ENCODE measurements at places on chromosomes 2 and 18.

DNA sequence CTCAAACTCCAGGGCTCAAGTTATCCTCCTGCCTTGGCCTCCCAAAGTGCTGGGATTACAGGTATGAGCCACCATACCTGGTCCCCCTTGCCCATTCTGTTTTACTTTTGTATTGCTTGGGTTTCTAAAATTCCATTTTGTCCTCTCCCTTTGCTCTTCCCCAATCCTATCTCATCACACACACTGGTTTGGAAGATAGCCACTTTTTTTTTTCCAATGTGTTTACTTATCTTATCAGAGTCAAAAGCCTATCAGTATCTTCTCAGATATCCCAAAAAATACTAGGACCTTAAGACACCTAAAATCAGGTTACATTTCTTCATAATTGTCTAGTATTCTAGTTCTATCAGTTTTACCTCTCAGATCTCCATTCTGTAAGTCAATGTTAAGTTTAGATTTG, 56.1 kb downstream of the MSH2 start:
- DNase-seq, result no peak

GRCh38 chr2:118224895-118225311, 136.6 kb downstream of the INSIG2 start:
- no peak for DNase-seq

GRCh38 chr18:21458310-21458709, 142.2 kb downstream of the ESCO1 start:
- no peak for DNase-seq

- DNase-seq, result no peak
These were observed at the start of gene SCTR for GRCh38 chr2:119523952-119524694. TSS of gene SCTR (minus strand) at chr2:119524483. CDS start at chr2:119524226, 257 bp downstream.

GRCh38 chr2:18856765-18857164, 267.4 kb upstream of the NT5C1B start:
- no peak for DNase-seq

DNA sequence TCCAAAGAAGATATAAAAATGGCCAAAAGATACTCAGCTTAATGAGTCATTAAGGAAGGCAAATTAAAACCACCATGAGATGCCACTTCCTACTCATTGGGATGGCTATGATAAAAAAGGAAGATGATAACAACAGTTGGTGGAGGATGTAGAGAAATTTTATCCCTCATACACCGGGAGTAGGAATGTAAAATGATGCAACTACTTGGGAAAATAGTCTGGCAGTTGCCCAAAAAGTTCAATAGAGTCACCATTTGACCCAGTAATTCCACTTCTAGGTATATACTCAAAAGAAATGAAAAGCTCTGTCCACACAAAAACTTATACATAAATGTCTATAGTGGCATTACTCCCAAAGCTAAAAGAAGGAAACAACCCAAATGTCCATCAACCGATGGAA, 10.1 kb upstream of the SULT1C2 start:
- no peak for DNase-seq

GRCh38 chr2:199757233-199757870, 93.6 kb downstream of the FTCDNL1 start:
- no peak for DNase-seq

Measured in kidney glomerular epithelial cell (primary cell).